ENCODE measurements at places on chromosomes 5 and 9. TPM values are rescaled to one million over a fixed set of nuclear protein-coding genes. Genes with fewer than 3 reads are reported as not detected.

The ARPC5L gene
- 29.5 TPM for total RNA-seq

The LCN15 gene
- 17.2 TPM for total RNA-seq

GRCh38 chr5:134072471-134073210 is 41.8 kb upstream of the TCF7 start:
- DNase-seq = no peak

The PCDHGA3 gene
- 0.43 TPM for total RNA-seq

- DNase-seq = peak; percentile 47
Measured at GRCh38 chr5:170809551-170809950, 26.0 kb downstream of the GABRP start.

The TMC1 gene
- total RNA-seq = 0.19 TPM

DNA sequence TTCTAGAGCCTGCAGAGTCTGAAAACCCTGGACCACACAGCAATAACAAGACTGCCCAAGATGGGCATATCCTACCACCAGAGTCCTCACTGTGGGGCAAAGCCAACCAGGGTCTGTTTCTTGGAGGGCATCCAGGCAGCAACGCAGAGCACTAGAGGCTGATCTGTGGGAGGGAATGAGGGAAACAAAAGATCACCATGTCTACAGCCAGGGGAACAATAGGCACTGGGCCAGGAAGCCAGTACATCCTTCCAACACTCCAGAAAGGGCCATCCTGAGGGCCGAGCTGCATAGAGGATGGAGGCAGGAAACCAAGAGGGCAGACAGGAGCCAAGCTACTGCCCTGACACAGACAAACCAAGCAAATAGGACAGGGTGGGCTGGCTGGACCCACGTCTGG is 416.1 kb upstream of the IRX4 start:
- DNase-seq = no peak

The TAL2 gene
- not detected for total RNA-seq

GRCh38 chr5:55572020-55572419 is 37.3 kb upstream of the PLPP1 start:
- DNase-seq = no peak

DNA sequence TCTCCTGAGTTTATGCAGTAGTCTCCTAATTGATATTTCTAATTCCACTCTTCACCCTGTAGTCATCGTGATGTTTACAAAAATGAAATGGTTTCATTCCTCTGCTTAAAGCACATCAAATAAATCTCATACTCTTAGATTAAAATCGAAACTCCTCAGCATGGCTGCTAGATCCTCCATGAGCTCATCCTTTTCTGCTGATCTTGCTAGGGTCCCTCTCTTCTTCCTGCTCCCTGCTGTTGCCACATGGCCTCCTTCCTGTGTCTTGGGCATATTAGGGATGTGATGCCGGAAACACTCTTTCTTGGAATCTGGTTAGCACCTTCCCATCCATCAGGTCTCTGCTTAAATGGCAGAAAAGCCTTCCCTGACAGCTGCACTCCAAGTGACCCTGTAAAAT is 59.5 kb upstream of the MEGF10 start:
- DNase-seq = no peak

DNA sequence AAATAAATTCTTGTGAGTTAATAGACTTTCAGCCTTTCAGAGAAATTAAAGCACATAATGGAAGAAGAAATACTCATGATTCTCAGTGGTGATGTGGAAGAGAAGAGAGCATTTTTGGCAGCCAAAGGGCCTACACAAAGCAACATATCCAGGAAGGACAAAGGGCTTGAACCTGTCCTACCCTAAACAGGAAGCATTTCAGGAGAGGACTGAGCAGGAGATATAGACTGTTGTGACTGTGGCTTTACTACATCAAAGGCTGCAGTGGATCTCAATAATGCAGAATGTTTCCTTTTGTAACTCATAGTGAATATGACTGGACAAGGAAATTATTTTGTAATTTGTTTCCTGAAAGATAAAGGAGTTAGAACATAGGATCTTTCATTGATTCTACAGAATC is 1.3 kb upstream of the PARP8 start:
- DNase-seq = no peak

- DNase-seq = no peak
Measured at GRCh38 chr5:2753452-2754420, 2.3 kb upstream of the IRX2 start.

- no peak for DNase-seq
Measured at GRCh38 chr5:121841892-121842291, 9.8 kb upstream of the FTMT start.

The INSL6 gene
- not detected for total RNA-seq

The SOX30 gene
- 0.29 TPM for total RNA-seq

GRCh38 chr9:82127465-82127864 is 138.9 kb downstream of the SPATA31D1 start:
- no peak for DNase-seq

- no peak for DNase-seq
Measured at GRCh38 chr5:15440434-15440833, 59.5 kb upstream of the FBXL7 start.

The BAAT gene
- total RNA-seq = 0.14 TPM

DNA sequence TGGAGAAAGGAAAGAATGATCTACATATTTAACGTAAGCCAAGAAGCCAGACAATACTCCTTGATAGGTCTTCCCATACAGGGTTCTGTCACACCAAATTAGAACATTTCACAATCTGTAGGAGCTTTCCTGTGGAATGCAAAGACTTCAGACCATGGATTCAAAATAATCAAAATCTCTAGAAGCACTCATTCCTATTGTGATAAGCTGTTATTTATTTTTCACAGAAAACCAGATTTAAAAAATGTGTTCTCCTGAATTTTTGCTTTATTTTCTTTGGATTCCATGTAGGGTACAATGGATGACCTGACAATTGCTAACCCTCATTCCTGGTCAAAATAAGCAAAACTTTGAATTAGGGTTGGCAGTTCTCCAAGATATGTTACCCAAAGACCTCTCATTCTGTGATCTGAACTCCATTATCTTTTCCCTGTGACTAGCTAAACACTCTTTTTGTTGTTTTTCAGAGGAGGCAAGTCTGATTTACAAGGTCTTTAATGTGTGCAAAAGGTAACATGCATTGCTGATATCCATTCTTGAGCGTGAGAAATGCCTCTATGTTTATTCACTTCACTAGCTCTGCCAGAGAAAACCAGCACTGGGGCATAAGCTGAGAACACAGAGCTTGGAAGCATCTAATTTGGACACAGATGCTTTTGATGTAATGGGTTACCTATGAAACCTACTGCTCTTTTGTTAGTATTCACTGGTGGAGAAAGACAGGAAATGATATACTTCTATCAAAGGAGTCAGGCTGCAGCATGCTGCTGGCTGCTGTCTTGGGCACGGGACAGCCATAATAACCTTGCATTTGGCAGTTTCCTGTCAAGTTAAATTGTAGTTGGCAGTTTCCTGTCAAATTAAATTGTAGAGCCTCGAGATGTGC is 31.4 kb downstream of the ACTBL2 start:
- DNase-seq = no peak

DNA sequence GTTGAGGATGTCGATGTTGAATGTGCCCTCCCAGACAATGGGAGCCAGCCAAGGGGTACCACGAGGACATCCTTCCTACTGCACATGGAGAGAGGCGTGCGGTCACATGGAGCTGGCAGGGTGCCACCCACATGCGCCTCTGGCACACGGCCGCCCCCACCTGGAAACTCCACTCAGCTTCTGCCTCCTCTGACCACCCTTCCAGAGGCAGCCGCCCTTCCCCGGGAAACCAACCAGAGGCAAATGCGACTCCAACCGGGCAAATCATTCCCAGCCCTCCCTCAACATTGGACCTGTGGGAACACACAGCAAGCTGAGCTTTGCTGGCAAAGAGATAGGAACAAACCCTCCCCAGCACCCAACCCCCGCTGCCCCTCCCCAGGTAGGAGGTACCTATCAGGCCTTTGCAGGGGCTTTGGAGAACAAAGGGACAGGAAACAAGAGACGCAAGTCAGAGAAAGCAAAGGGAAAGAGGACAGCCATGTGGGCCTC is 17.5 kb downstream of the ABO start:
- no peak for DNase-seq

The FBLL1 gene
- total RNA-seq = 0.26 TPM

GRCh38 chr5:157362012-157362411 is 96.1 kb downstream of the CYFIP2 start:
- DNase-seq = no peak

DNA sequence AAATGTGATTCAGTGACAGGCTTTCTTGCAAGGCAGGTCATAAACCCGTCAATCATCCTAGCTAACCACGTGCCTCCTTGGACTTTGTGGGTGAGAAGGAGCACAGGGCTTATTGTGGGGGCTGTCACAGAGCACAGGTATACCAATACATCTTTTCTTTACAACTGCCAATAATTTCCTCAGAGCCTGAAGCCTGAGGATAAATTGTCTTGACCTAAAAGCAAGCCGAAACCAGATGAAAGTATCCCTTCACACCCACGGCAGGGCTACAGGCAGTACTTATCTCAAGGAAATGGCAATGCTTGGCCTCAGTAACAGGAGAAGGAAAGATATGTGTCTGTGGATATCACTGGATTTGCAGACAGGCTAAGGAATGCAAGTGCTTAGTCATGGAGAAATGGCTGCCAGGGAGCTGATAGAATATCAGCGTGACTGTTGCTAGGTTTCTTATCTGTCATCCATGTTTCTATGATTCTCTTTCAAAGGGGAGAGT is 90.3 kb upstream of the ZNF366 start:
- no peak for DNase-seq

The PPP6C gene
- total RNA-seq = 45.4 TPM

DNA sequence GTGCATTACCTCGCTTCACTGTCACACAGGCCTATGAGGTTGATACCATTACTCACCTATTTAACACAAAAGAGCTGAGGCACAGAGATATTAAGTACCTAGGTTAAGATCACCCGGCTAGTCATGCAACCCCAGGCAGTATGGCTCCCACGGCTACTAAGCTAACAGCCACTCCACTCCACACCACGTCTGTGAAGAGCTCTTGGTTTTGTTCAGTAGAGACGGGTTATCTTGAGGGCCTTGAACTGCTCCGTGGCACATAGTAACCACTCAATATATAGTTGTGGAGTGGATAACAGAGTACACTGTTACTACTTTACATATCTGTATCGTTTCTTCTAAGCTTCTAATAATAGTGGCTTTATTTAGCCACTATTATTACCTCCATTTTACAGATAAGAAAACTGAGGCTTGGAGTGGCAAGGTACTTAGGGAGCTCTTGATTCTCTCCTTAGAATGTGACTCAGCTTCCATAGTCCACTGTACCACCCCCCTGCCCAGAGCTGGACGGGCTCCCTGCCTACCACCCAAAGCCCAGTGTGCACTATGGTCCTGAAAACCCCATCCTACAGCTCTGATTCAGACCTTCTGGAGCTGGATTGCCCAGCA is 1.0 kb upstream of the CORO2A start:
- no peak for DNase-seq

DNA sequence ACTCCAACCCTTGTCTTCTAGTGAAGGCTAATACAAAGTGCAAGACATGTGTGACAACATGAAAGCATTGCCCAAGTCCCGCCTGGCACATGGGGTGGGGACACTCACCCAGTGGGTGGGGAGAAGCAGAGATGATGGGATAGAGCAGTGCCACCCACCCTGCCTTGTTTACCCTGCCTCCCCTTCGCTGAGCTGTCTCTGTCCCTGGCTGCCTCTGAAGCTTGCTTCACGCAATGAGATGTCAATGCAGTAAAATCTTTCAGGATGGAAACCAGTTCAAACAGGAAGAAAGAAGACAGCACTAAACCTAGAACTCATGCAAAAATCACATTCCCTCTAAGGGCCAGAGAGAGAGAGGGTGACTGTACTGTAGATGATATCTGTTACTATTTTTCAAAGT is 148.0 kb downstream of the INSYN2B start:
- DNase-seq = no peak

GRCh38 chr5:2751592-2752021 is at the start of gene IRX2:
Gene IRX2, minus strand, starts transcription at chr5:2751677. Its CDS starts 264 bp downstream, at chr5:2751413.
- peak; percentile 58 for DNase-seq

The RASEF gene
- total RNA-seq = 17.2 TPM

GRCh38 chr5:24525414-24525813 is 119.4 kb downstream of the CDH10 start:
- DNase-seq = no peak

The MCTP1 gene
- total RNA-seq = 6.8 TPM

- DNase-seq = no peak
Measured at GRCh38 chr5:119347991-119348390, 7.8 kb upstream of the TNFAIP8 start.

The DMRT3 gene
- not detected for total RNA-seq

GRCh38 chr5:141172381-141173204 is at the start of gene PCDHB7:
Gene PCDHB7, plus strand, starts transcription at chr5:141172644. Its CDS starts 192 bp downstream, at chr5:141172836.
- DNase-seq = no peak
